ENCODE measurements at places on chromosomes 3 and 15. TPM values are rescaled to one million over a fixed set of nuclear protein-coding genes. Genes with fewer than 3 reads are reported as not detected.
A peak's percentile ranks its signal among the peaks of the same experiment; 100 is the strongest.

Gene VPS39
- total RNA-seq, result 43.7 TPM

Gene DGKG
- total RNA-seq, result not detected

Gene GASK1A
- total RNA-seq, result 5.3 TPM

Gene MASP1
- total RNA-seq, result 1.0 TPM

Gene ARL13B
- 7.9 TPM for total RNA-seq

Gene SYNPR
- total RNA-seq, result 0.64 TPM

Gene INSYN1
- total RNA-seq, result 2.5 TPM

Gene SNAP23
- total RNA-seq, result 55.2 TPM

Gene PPM1M
- total RNA-seq, result 7.4 TPM

DNA sequence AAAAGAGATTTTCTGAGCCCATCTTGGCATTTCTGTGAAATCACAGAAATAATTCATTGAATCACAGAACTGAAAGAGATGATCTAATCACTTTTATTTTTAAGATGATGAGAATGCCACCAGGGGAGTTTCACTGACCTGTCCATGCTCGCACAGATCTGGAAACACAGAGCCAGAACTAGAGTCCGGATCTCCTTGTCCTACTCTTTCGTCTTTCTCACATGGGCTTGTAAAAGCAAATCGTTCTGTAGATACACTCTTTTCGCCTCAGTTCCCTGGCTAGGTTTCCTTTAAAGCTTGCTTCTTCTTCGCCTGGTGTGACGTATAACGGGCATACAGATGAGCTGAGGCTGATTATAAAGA lies 122.5 kb upstream of the SPRED1 start:
- H3K4me1 ChIP-seq, result 0 out of 2 replicates have a peak, but pooled peaks cover 2% of the 10 kb centered on the region
- no peak for DNase-seq
- no peaks in the 10 kb centered on the region for H3K36me3 ChIP-seq
- no peak overlapping the region for H3K27ac ChIP-seq
- H3K4me3 ChIP-seq, result no peak overlapping the region

DNA sequence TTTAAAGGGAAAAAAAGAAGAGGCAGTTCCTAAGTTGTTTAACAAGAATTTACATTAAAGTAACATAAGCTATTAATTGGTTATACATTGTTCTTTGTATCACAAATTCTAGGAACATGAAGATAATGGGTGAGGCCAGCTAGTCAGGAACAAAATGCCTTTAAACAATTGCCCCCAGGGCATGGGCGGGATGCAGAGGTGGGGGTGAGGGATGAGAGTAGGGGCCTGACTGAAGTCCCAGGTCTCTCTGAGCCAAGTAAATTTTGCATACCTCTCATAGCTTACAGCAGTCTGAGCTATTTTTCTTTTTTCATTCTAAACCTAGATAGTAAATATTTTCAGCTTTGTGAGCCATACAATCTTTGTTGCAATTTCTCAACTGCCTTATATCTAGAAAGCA lies 77.8 kb upstream of the RNU6-1 start:
- peaks cover 7% of the 10 kb centered on the region for H3K4me1 ChIP-seq
- no peak for DNase-seq
- no peaks in the 10 kb centered on the region for H3K36me3 ChIP-seq
- no peaks in the 10 kb centered on the region for H3K27me3 ChIP-seq
- H3K4me3 ChIP-seq, result no peak overlapping the region

DNA sequence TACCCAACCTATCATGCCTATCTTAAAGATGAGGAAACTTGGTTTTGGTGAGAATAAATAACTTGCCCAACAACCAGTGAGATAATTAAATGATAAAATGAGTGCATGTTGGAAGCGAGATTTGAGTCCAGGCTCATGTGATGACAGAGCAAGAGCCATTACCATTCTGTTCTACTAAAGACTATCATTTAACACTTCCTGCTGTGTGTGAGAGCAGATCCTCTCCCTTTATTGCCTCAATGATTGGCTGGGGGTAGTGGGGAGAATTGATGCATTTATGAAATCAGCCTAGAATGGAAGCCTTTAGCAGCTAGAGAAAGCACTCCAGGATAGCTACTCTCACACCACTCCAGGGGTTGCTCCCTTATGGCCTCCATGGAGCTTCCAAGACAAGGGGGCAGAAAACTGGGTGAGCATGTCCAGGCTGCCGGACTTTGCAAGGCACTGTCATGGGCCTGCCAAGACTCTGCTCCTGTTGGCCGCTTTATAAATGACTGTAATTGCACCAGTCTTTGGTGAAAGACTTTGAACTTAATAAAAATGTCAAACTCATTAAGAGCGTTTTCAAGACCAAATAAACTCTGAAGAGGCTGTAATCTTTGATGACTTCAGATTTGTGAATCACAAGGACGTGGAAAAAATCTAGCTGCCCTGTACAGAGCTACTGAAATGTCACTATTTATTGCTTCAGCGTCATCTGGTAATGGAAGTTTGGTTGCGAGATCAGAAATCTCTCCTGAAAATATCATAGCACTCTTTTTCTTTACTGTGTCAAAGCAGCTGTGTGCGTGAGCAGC lies 209.1 kb upstream of the NR2E3 start:
- no peaks in the 10 kb centered on the region for H3K27me3 ChIP-seq
- no peaks in the 10 kb centered on the region for H3K4me1 ChIP-seq
- no peak for DNase-seq
- no peak overlapping the region for H3K27ac ChIP-seq

GRCh38 chr15:65423976-65424679 lies 1.4 kb upstream of the IGDCC4 start:
- H3K36me3 ChIP-seq, result peaks cover 9% of the 10 kb centered on the region
- H3K27me3 ChIP-seq, result 0 out of 2 replicates have a peak, but pooled peaks cover 3% of the 10 kb centered on the region
- DNase-seq, result no peak
- peak overlapping the region; percentile 92 for H3K4me3 ChIP-seq

- peaks cover 33% of the 10 kb centered on the region for H3K36me3 ChIP-seq
- peaks cover 3% of the 10 kb centered on the region for H3K4me1 ChIP-seq
- H3K4me3 ChIP-seq, result no peak overlapping the region
- DNase-seq, result no peak
These were observed 90.9 kb upstream of the PLXND1 start for GRCh38 chr3:129697229-129697969.

- H3K27me3 ChIP-seq, result peaks cover 7% of the 10 kb centered on the region
- no peaks in the 10 kb centered on the region for H3K36me3 ChIP-seq
- no peak overlapping the region for H3K4me3 ChIP-seq
- H3K27ac ChIP-seq, result no peak overlapping the region
- no peaks in the 10 kb centered on the region for H3K4me1 ChIP-seq
These were observed 195.0 kb upstream of the UBE3A start for GRCh38 chr15:25633862-25634261.

GRCh38 chr15:96388673-96389072 lies 58.2 kb downstream of the NR2F2 start:
- H3K36me3 ChIP-seq, result no peaks in the 10 kb centered on the region
- DNase-seq, result no peak
- peaks cover 6% of the 10 kb centered on the region for H3K4me1 ChIP-seq
- H3K4me3 ChIP-seq, result no peak overlapping the region

DNA sequence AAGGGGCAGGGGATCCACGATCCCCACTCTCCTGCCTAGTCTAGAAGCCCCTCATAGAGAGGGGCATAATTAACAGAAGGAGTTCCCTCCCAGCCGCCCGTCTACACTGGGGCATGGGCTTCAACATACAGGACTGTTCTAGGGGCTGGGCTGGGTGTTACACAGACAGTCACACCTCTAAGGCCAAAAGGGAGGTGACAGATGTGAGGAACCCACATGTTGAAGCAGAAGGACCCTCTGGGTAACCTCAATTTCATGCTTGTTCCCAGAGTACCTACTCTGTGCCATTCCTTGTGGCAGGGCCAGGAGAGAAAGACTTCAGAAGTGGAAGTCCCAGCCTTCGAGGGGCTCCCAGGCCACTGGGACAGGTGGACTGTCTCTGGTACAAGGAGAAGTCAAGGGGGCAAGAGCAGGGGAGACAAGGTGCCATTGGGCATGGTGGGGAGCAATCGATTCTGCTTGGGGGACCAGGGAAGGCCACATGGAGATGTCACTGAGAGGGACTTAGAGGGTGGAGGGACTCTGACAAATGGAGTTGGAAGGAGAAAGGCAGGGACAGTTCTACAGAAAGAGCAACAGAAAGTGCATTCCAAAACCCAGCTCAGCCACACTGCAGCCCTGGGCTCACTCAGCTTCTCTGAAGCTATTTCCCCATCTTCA lies 71.3 kb downstream of the CPN2 start:
- no peak overlapping the region for H3K27ac ChIP-seq
- no peaks in the 10 kb centered on the region for H3K4me1 ChIP-seq

- H3K36me3 ChIP-seq, result 0 out of 2 replicates have a peak, but pooled peaks cover 6% of the 10 kb centered on the region
- H3K27ac ChIP-seq, result no peak overlapping the region
- no peaks in the 10 kb centered on the region for H3K4me1 ChIP-seq
- H3K4me3 ChIP-seq, result no peak overlapping the region
- H3K27me3 ChIP-seq, result no peaks in the 10 kb centered on the region
These were observed 25.6 kb downstream of the CEP19 start for GRCh38 chr3:196686436-196686835.

DNA sequence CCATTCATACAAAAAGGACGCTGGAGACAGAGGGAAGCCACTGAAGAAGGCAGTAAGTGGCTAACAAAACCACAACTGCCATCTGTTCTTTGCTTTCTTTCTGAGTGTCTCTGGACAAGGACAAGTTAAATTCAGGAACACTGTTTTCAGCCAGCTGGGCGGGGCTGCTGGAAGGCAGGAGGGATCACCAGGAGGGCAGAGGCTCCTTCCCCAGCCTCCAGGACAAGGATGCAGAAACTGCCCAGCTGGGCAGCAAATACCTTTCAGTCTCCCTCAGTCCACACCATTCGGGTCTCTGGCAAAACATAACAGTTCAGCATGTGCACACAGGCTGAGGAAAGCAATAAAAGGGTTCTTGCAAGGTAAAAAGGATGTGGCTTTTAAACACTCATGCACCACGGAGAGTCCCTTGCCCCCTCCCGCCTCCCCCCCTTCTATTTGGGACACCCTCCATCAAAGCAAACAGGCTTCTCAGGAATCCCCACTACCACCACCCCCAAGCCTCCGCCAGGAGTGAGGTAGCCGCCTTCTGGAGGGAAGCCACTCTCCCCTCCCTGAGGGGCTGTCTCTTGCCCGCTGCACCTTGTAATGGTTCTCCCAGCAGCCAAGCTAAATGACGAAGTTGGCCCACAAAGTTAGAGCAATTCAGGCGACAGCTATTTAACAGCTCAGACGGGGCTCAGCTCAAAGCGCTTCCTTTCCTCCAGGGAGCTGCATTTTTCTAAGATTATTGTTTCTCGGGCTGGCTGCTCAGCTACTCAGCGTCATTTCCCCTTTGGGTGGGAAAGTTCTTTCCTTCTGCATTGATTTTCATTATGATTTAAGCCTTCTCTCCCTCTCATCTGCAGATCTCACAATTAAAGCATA lies 3.8 kb downstream of the HEG1 start:
- peak; percentile 45 for DNase-seq
- peaks cover 17% of the 10 kb centered on the region for H3K4me1 ChIP-seq
- peaks cover 4% of the 10 kb centered on the region for H3K36me3 ChIP-seq
- no peak overlapping the region for H3K27ac ChIP-seq

DNA sequence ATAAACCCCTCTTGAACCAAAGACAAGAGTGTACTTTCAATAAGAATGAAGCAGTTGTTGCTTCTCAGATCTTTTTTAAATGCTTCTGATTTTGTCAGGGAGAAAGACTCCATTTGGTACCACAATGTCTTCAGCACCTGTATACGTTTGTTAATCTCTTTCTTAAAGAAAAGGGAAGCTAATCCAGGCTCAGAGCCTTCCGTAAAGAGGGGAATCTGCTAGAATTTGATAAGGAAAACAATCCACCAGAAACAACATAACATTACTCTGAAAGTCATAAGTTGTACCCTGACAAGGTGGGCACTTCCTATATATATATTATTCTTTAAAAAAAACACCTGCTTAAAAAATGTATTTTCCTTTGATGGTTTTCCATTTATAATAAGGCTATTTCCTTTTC lies 19.8 kb downstream of the SH3BP5 start:
- peaks cover 9% of the 10 kb centered on the region for H3K4me1 ChIP-seq
- H3K27me3 ChIP-seq, result no peaks in the 10 kb centered on the region
- H3K27ac ChIP-seq, result no peak overlapping the region
- DNase-seq, result no peak

DNA sequence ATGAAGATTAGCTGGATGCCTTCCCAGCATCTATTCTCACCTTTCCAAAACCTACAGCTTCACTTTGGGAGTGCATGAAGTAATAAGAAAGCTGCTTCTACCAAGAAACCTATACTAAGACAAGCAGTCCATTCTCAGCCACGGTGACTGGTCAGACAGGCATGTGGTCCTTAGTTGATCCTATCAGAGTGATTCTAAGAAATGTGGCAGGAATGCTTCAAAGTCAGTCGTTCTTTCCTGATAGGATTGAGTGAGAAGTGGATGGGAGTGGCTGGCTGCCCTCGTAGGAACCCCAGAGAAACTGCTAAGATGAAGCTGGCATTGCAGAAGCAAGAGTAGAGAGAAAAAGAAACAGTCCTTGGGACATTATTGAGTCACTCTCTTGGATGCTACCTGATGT lies 16.6 kb downstream of the FOXB1 start:
- no peak overlapping the region for H3K27ac ChIP-seq
- DNase-seq, result no peak
- H3K36me3 ChIP-seq, result peaks cover 5% of the 10 kb centered on the region
- H3K4me3 ChIP-seq, result no peak overlapping the region
- H3K27me3 ChIP-seq, result no peaks in the 10 kb centered on the region
- H3K4me1 ChIP-seq, result peaks cover 6% of the 10 kb centered on the region

DNA sequence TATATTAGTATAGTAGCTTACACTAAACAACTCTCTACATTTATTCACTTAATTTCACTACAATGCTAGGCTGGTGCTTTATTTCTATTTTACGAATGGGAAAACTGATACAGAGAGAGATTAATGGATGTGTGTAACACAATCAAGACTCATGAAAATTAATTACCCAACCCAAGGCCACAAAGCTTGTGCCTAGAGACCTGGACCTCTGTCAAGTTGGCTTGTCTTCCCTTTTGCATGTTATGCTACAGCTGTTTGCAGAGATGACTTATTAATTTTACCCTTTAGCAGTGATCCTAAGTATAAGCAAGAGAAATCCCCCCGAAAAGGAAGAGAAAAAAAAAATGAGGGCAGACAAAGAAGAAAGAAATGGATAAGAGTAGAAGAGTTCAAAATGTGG lies 162.5 kb downstream of the C3orf38 start:
- no peaks in the 10 kb centered on the region for H3K27me3 ChIP-seq
- DNase-seq, result no peak
- no peaks in the 10 kb centered on the region for H3K4me1 ChIP-seq
- H3K36me3 ChIP-seq, result no peaks in the 10 kb centered on the region
- no peak overlapping the region for H3K4me3 ChIP-seq

- H3K27ac ChIP-seq, result no peak overlapping the region
- no peaks in the 10 kb centered on the region for H3K27me3 ChIP-seq
- no peaks in the 10 kb centered on the region for H3K4me1 ChIP-seq
These were observed 124.2 kb downstream of the SHQ1 start for GRCh38 chr3:72724070-72724469.

DNA sequence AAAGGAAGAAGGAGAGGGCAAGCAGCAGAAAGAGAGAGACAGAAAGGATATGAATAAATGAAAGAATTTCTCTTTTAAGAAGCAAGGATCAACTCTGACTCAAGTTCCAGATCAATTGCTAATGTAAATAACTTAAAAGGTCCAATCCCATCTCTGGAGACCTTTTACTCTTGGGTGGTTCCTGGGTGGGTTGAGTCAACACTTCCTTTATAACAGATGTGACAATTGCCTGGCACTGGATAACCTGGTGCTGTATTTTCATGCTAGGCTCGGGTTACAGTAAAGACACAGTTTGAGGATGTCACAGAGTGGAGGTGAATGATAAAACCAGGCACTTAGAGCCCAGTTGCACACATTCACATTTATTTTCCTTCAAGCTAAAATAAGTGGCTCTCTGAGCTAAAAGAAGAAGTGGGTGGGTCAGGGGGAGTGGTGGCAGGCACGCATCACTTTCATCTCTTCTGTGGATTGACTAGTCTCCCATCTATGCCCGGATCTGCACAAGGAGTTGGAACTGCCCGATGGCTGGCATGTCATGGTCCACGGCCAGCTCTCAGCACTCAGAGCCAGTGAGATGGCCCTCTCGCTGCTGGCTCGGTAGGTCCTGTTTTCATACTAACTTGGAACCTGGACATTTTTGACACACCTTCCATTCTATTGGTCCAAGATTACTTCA lies 465.8 kb downstream of the FOXP1 start:
- no peaks in the 10 kb centered on the region for H3K36me3 ChIP-seq
- H3K27me3 ChIP-seq, result no peaks in the 10 kb centered on the region
- no peak for DNase-seq

Measured in H9 (cell line).